Stimulated activated CD4-positive, alpha-beta T cell treated with anti-CD3 and anti-CD28 coated beads, Interleukin-4, amount 100 ng/mL, for 48 hours (primary cell): ENCODE measurements at places on chromosomes 5 and 9.

DNA sequence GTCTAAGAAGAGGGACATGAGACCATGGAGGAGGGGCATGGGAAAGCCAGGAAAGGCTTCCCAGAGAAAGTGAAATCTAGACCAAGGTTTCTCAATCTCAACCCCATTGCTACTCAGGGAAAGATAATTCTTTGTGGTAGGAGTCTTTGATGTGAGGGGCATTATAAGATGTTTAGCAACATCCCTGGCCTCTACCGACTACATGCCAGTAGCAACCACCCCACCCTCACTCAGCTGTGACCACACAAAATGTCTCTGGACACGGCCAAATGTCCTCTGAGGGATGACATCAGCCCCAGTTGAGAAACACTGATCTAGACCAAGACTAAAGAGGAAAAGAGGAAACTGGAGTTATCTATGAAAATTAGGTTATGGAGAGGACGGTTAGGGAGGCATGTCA, 298.5 kb upstream of the KIF2A start:
- DNase-seq, result no peak

- DNase-seq, result no peak
Measured at GRCh38 chr5:143693651-143694252, 118.2 kb upstream of the HMHB1 start.

DNA sequence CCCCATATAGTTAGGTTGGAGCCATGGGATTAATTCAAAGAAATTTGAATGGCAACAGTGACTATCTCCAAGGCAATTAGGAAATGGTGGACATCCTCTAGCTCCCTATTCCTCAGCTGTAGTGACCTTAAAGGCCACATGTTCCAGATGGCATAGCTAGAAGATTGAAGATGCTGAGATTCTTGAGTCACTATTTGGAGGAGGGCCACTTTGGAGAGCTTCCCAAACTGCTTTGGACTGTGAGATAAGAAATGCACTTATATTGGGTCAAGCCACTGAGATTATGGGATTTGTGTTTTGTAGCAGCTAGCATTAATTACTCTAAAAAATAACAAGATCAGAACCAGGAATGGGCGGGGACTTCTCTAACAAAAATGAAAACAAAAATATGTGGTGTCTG, 636.2 kb upstream of the CCNG1 start:
- DNase-seq, result no peak

DNA sequence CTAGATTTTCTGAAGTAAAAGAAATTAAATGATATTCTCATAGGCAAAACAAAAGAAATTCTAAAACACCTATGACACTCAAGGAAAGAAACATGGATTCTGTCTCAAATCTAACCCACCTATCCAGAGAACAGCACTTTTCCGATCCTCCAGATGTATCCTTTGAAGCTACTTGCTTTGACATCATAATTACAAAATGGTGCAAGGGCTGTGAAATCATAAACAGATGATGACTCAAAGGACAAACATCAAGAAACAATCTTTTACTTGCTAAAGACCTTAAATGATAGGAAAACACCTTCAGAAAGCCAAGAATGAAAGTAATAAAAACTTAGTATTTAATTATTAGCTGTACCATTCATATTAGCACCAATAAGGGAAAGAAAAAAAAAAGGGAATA, 202.6 kb downstream of the DENND1A start:
- DNase-seq, result no peak

GRCh38 chr5:61389609-61390008, 57.6 kb downstream of the ZSWIM6 start:
- DNase-seq, result no peak

- DNase-seq, result no peak
Measured at GRCh38 chr5:168578538-168579487, at the start of gene PANK3. PANK3 (minus strand) TSS chr5:168579368; CDS start chr5:168579283, 85 bp downstream.

GRCh38 chr9:79977074-79977435, 405.3 kb downstream of the TLE4 start:
- DNase-seq, result no peak

DNA sequence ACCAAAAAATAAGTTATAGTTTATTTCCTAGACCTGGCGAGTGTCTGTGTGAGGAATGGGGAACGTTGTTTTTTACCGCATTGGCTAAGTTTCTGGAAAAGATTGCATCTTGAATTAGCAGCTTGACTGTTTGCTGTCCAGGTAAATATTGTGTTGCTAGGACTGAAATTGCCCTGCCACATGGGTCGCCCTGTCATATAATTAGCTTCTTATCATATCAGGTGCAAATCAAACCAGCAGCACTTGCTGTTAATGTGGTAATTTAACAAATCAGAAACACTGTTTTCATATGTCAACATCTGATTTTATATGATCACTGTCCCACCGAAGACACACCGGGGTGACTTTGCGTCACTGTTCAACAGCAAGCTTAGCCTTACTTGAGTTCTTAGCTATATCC, 63.7 kb upstream of the ZNF622 start:
- DNase-seq, result no peak

DNA sequence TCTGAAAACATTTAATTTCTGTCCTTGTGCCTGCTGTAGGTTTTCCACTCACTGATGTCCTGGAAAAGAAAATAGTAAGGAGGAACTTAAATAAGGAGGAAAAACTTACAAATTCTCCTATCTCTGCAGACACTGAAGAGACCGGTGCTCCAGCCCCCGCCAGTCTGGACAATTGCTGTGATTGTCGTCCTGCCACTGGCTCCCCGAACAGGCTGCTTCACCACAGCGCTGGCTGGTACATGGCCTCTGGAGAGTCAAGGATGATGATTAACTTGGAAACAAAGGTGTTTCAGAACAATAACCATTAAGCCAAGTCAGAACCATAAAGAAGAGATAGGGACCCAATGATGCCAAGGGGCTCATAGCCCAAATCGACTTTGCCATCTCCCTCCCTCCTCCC, 7.3 kb downstream of the PLAC8L1 start:
- no peak for DNase-seq

- DNase-seq, result no peak
Measured at GRCh38 chr5:85813146-85813545, 804.6 kb upstream of the COX7C start.

DNA sequence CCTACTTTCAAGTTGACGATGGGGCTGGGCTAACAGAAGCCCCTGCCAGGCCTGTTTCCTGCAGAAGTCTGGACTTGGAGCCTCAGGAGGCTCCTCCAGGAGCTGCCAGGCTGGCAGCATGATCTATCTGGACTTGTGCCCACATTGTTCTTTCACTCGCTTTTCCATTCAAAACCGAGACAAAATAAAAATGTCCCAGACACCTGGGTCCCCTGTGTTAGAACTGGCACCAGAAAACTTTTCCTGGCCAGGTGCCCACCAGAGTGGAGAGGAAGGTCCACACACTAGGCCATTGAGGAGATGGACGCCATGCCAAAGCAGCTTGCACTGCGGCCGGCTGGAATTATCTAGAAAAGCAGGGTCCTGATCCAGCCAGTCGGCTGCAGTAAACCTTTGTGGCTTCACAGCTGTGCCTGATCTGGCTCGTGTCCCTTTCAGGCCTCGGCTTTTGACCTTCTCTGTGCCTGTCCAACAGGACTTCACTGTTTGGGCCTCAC, 78.2 kb downstream of the GCNT1 start:
- DNase-seq, result no peak

DNA sequence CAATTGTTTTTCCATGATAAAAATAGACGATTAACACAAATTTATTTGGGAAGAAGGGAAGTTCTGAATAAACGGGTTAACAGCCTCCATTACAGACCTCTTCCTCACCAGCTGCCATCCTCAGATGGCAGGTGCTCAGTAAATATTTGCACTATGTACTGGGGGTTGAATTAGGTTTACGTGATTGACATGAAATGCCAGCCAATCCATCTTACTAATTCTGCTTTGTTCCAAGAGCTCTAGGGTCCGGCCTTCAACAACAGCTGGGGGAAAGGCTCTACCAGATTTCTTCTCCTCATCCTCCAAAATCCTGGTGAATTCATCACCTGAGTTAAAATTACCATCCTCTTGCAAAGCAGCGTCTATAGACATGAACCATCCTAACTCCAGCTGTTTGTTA, 104.6 kb downstream of the MTX3 start:
- no peak for DNase-seq

DNA sequence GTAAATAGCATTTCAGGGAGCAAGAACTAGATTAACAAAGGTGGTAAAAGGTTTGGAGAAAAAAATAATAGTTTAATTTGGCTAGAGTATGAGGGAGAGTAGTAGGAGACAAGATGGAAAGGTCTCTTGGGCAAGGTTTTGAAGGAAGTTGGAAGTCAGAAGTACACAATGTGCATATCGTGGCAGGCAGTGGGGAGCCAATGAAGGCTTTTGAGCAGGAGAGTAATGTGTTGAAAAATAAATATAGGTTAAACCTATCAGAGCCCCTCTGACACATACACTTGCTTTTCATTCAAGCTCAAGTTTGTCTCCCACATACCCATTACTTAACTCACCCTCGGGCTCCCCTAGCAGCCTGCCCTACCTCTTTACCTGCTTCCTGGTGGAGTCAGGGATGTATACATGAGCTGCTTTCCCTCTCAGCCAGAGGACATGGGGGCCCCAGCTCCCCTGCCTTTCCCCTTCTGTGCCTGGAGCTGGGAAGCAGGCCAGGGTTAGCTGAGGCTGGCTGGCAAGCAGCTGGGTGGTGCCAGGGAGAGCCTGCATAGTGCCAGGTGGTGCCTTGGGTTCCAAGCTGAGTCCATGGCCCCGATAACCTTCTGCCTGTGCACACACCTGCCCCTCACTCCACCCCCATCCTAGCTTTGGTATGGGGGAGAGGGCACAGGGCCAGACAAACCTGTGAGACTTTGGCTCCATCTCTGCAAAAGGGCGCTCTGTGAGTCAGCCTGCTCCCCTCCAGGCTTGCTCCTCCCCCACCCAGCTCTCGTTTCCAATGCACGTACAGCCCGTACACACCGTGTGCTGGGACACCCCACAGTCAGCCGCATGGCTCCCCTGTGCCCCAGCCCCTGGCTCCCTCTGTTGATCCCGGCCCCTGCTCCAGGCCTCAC, at the start of gene CA9:
Gene CA9 (plus strand): TSS at position 797 of the 893 bp plus-strand sequence. CDS start 32 bp downstream, at position 829.
- DNase-seq, result no peak

DNA sequence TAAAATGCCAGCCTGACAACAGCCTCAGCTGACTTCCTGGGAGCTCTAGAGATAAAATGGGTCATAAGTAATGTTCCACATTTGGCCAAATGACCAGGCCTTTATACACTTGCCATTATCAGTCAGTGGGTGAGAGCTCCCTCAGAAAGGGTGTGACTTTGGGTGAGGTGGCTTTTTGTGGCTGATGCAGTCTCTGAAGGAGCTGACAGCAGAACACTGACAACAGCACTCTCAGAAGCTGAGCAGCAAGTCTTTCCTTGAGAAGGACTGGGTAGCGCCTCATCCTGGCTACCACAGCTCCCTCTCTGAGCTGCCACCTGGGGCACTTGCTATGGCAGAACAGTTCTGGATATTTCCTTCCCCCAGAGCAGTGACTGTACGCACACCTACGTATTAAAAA, 22.0 kb upstream of the GNAQ start:
- DNase-seq, result no peak

- DNase-seq, result no peak
Measured at GRCh38 chr9:34332076-34332964, 3.0 kb downstream of the NUDT2 start.

- DNase-seq, result no peak
Measured at GRCh38 chr9:79765466-79765865, 193.7 kb downstream of the TLE4 start.

GRCh38 chr5:122719991-122720746, 54.7 kb upstream of the SNX2 start:
- DNase-seq, result no peak

- DNase-seq, result no peak
Measured at GRCh38 chr9:111943746-111944145, 47.1 kb downstream of the UGCG start.

DNA sequence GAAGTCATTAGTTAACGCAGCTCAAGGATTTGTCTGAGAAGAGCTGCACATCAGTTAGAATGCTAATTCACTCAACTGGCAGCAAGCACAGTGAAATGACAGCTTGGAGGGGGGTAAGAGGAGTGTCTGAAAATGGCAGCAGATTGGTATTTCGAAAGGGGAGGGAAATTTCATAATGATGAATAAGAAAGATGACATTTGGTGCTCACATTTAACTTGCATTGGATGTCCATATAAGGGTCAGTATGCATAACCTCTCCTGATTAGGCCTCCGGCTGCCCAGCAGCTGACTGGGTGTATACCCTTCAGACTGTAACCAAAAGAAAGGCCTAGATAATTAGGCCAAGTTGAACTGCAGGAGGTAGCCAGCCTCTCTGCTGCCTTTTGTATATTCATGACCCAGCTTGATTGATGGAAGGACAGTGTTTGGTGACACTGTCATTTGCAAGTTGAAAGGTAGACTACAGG, 131.0 kb downstream of the PBX3 start:
- no peak for DNase-seq

- DNase-seq, result no peak
Measured at GRCh38 chr9:19269582-19269981, 39.1 kb downstream of the DENND4C start.

DNA sequence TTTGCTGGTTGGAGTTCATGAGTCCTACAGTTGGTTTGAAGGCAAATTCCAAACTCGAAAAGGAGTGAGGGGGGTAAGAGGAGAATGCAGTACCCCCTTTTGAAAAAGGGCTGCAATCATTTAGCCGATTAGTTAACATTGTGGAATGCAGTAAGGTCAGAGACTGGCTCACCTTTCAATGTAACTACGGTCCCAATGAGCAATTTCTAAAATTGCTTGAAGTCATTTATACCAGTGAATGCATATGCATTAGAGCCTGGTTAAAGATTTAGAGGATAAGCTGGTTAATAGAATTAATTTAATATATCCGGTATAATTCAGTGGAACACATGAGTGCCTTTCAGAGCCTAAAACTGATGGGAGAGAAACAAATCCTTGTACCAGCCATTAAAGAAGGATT, 172.6 kb upstream of the PAPPA start:
- DNase-seq, result no peak

- no peak for DNase-seq
Measured at GRCh38 chr5:123397538-123397937, 25.7 kb downstream of the CEP120 start.

GRCh38 chr5:42985129-42986037, 54.7 kb downstream of the ANXA2R start:
- DNase-seq, result no peak

DNA sequence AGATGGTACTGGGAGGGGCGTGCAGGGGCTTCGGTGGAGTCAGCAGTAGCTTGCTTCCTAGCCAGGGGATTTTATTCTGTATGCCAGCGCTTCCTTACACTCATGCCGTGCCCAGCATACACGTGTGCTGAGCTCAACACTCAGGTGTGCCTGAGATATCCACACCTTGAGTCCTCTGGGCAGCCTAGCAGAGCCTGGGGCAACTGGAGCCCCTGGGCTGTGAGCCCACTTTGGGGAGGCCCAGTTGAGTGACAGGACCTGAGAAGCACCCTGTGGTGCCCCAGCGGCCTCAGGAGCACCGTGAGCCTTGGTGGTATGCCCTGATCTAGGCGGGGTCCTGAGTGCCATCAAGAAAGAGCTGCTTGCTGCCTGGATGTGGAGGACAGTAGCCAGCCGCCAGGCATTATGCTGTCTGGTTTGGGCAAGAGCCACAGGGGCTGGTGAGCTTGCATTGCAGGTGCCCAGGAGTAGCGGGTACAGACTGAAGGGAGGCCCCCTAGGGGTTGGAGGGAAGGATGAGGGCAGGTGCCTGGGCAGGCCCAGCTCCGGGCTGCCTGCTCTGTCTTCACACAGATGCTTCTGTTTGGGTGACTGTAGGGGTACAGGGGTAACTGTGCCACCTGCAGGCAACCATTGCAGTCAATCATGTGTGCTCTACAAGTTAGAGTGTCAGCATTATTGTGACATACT, 42.9 kb downstream of the BNIP1 start:
- DNase-seq, result no peak
